Stimulated activated CD4-positive, alpha-beta T cell treated with anti-CD3 and anti-CD28 coated beads, Interleukin-1b, Interleukin-23, amount 100 ng/mL, for 24 hours (primary cell): ENCODE measurements at places on chromosomes 7 and 10.

GRCh38 chr10:63227207-63227895, 94.2 kb downstream of the NRBF2 start:
- no peak for DNase-seq

GRCh38 chr10:89478085-89478738, 57.2 kb downstream of the SLC16A12 start:
- DNase-seq, result no peak

- no peak for DNase-seq
These were observed at the start of gene IGF2BP3 for GRCh38 chr7:23470330-23471105. IGF2BP3 (minus strand) TSS chr7:23470491; CDS start chr7:23470110, 381 bp downstream.

- no peak for DNase-seq
These were observed 10.7 kb downstream of the ZDHHC16 start for GRCh38 chr10:97456686-97457065.

GRCh38 chr7:93232673-93233018, 480 bp downstream of the VPS50 start:
- no peak for DNase-seq

DNA sequence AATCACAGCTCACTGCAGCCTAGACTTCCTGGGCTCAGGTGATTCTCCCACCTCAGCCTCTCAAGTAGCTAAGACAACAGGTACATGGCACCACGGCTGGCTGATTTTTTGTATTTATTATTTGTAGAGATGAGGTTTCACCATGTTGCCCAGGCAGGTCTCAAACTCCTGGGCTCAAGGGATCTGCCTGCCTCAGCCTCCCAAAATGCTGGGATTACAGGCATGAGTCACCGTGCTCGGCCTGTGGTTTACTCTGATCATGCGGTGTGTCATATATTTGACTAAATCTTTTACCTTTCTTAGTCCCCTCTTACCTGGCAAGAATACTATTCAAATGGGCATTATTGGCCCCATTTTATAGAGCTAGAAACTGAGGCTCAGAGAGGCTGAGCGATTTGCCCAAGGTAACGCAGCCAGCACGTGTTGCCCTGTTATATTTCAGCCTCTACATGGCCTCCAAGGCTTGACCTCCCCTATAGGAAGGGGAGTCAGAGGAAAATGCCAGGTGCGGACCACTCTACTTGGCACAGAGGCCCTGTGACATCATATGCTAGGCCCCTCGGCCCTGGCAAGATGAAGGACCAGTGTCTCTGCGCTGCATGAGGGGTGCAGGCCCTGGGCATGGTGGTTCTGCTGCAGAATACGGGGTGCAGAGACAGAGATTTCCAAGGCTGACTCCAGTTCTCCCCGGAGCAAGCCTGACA, 8.2 kb downstream of the ZCCHC24 start:
- no peak for DNase-seq

DNA sequence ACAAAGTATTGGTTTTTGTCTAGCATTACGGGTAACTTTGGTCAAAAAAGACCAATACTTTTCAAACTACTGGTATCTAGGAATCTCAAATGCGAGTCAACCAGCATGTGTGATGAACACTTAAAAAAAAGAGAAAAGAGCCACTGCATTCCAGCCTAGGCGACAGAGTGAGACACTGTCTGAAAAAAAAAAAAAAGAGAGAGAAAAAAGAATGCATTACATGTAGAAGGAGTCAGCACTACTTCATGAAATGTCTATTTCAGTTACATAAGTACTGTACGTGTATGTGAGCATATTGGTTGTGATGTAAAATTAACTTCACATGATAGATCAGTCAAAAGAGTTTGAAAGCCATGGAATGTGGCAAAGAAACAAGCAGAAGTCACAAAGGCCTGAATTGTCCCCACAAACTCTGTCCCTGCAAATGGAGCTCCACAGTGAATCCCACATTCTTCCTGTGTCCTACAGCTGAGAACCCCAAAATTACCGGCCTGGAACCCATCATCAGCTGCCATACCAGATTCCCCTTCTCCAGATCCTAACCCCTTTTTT, 1.6 kb downstream of the DENND11 start:
- DNase-seq, result no peak

- no peak for DNase-seq
These were observed 5.5 kb upstream of the LIPN start for GRCh38 chr10:88754287-88754686.

DNA sequence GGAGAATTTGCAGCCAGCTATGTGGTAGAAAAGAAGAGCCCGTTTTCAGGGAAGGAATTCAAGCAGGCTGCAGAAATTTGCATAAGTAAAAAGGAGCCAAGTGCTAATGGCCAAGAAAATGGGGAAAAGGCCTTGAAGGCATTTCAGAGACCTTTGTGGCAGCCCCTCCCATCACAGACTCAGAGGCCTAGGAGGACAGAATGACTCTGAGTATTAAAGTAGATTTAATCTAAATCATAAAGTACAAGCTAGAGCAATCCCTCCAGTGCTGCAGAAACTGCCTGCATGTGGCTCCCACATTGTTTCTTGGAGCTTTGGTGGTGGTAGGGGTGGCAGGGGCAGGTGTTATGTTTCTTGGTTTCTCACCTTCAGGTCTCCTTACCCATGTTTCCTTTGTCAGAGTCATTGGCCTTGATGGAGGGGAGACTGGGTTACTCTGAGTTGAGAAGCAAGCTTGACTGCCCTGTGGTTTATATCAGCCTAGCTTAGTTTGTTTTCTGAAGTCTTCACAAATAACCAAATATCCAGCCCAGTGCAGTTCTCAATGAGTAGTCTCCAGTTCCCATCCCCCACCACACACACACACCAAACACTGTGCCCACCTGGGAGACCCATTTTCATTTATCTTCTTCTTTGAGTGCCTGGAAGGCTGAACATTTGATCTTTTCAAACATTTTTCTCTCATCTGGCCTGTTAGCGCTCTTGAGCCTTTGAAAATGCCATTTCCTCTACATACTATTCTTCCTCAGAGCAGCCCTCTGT, 34.5 kb downstream of the ITPRIP start:
- no peak for DNase-seq

GRCh38 chr10:62812672-62813439, 3.3 kb downstream of the EGR2 start:
- DNase-seq, result no peak

- DNase-seq, result no peak
These were observed 38.0 kb downstream of the MEOX2 start for GRCh38 chr7:15648461-15648961.

DNA sequence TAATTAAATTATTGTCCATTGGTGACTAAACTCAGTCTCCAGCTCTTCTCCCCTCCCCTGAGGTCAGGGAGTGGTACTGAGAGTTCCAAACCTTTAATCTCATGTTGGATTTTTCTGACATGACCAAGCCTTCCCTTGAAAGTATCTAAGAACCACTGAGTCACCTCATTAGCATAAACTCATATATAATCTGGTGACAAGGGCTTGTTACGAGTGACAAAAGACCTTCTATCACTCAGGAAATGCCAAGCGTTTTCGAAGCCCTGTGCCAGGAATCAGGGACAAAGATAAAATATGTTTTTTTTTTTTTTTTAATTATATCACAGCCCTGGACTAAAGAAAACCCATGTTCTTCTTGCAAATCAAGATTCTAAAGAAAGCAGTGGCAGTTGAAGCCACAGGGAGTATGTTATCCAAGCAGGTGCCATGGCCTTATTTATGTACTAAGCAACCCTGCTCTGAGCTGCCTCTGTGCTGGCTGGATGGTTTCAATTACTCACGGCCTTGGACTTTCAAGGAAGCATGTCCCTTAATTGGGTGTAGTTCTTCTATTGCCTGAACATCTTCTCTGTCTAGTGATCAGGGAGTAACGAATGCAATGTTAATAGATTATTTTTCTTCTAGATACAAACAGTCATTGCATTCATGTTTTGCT, 169.0 kb upstream of the PRKCQ start:
- no peak for DNase-seq

DNA sequence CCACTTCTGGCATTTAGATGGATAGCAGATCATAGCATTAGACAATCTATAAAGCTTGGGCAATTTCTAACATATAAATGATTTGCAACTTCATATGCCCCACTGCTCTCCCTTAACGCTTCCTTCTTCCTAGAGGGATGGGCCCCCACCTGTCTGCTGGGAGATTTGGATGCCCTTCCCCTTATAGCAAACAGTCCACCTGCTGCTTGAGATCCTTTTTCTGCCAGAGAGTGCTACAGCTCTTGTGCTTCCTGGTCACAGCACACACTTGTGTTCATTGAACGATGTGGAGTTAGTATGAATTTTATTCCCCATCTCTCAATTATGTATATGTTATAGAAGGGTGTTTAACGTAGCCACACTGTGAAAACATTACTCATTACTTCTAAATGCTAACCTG, 10.4 kb upstream of the PCGF5 start:
- DNase-seq, result no peak

- DNase-seq, result no peak
These were observed 55.7 kb downstream of the GSDME start for GRCh38 chr7:24701261-24702235.

DNA sequence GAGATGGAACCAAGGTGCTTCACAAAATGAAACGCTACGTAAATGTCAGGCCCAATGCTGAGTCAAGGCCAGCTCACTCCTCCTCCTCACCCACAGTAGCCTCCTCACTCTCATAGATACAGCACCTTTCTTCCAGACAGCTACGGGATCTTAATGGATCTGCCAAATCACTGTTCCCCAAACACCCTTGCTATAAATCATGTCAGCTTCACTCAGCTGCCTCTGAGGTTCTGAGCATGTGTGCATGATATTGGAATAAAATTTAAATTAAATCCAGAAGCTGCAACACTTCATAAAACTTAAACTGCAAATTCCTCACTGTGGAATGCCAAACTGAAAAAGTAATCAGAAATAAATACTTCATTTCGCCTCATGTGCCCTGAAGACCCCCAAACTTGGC, 14.7 kb upstream of the CPXM2 start:
- DNase-seq, result no peak

DNA sequence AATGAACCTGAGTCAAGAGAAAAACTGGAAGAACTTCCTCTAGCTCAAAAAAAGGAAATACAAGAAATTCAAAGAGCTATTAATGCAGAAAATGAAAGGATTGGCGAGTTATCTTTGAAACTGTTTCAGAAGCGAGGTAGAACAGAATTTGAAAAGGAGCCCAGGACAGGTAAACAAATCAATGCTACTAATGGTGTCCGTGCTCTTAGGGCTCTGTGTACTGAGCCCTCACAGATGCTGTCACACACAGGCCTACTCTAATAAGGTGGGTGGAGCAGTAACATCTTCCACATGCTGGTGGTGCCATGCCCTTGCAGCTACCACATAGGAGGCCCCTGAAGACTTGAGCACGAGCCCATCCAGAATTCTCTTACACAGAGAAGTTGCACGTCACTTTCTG, 46.1 kb downstream of the DYNC2I1 start:
- DNase-seq, result no peak

GRCh38 chr7:32227746-32228145, 157.5 kb upstream of the PDE1C start:
- no peak for DNase-seq
